ENCODE measurements at places on chromosomes 2 and 18.

GRCh38 chr2:133945089-133945488, 308.8 kb upstream of the MGAT5 start:
- DNase-seq = no peak

DNA sequence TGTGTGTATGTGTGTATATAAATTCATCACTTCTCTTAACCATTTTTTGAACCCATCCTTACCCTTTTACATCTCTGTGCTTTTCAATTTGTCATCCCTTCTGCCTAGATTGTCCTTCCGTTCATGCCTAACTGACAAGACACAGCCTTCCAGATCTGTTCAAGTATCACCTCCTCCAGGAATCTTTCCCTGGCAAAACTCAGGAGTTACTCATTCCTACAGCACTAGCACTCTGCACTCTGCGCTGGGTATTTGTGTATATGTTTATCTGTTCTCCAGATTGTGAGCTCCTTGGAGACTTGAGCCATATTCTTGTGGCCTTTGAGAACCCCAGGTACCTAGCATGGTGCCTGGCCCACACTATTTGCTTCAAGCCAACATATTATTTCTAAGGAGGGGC, 26.8 kb upstream of the ASXL2 start:
- no peak for DNase-seq

GRCh38 chr2:196242131-196242620, 70.8 kb upstream of the STK17B start:
- DNase-seq = peak; percentile 91

GRCh38 chr18:62018034-62018758, 125.4 kb upstream of the RNF152 start:
- no peak for DNase-seq

GRCh38 chr2:46273919-46274318, 23.3 kb upstream of the EPAS1 start:
- DNase-seq = no peak

GRCh38 chr2:71781695-71782228, 328.4 kb downstream of the DYSF start:
- DNase-seq = no peak

DNA sequence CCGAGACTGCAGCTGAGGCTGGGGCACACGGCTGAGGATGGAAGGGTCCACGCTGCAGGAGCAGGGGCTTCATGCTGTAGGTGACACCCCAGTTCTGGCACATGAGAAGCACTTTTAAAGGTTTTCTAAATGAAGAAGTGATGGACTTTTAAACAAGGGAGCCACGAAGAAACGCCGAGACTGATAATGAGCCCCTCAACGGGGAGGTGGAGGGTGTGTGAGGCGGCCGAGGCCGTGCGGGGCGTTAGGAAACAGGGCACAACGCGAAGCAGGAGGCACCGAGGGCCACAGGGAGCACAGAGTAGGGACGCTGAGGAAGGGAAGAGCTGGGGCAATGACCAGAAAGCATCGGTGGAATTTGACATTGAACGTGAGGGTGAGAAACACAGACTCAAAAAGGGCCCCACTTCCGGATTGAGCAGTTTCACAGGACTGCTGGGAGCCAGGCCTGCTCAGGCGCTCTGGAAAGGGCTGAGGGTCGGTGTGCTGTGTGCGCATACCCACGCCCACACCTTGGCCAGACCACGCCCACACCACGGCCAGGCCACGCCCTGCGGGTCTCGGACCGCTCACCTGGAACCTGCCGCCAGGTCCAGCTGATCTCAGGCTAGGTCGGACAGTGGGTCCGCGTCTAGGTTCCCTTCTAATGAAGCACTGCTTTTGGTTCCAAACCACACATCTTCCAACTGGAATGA, 115.7 kb downstream of the GYPC start:
- no peak for DNase-seq

DNA sequence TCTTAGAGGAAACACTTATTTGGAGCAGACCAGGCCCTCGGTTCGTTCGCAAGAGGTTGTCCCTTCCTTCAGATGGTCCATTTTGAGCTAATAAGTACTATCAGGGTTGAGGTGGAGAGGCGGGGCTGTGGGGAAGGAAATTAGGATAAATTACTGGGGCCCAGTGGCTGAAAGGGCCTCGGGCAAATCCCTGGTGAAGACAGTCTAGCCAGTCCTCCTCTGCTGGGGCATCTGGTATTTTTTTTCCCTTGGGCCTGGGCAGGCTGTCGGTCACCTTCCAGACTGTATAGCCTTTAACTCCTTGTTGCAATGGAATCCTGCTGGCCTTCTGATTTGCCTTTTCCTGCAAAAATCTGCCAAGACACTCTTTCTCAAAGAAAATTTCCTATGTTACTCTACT, 1.7 kb upstream of the MYO3B start:
- no peak for DNase-seq

DNA sequence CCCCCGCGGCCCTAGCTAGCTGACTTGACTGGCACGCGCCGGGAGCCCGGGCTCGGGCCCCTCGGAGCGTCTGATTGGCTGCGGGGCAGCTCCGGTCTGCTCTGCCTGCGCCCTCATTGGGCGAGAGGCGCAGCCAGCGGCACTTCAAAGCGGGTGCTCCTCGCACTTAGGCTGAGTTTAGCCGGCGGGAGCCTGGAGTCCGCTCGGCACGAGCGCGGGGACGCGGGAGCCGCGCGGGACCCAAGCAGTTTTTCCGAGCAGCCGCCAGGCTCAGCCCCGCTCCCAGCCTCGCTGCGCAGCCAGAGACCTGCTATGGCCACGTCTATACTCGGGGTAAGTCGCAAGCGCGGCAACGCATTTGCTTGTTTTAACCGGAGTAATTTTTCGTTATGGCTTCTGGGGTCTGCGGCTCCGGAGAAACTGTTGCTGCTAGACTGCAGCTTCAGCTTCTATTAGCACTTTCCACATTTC, at the start of gene SP9:
Gene SP9 (plus strand): TSS at position 174 of the 471 bp plus-strand sequence. CDS start 139 bp downstream, at position 313.
- no peak for DNase-seq

- peak; percentile 37 for DNase-seq
Observed at GRCh38 chr18:8609659-8610458, 622 bp downstream of the RAB12 start.

- no peak for DNase-seq
Observed at GRCh38 chr2:63189026-63189425, 138.4 kb downstream of the OTX1 start.

DNA sequence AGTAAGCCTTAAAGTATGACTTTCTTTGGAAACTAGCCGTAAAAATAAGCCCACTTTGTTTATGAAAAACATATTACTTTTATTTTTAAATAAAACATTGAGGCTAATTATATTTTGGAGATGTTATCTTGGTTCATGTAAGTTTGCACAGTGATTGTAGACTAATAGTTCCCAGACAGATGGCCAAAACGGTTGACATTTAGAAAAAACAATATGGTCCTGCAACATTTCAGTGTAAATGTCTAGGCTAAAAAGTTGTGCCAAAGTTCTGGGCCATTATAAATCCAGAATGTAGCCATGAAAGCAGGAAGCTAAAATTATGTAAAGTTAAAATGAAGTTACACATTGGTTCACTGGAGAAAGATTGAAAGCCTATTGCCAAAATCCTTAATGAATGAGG, 43.6 kb downstream of the SLC5A7 start:
- DNase-seq = no peak

DNA sequence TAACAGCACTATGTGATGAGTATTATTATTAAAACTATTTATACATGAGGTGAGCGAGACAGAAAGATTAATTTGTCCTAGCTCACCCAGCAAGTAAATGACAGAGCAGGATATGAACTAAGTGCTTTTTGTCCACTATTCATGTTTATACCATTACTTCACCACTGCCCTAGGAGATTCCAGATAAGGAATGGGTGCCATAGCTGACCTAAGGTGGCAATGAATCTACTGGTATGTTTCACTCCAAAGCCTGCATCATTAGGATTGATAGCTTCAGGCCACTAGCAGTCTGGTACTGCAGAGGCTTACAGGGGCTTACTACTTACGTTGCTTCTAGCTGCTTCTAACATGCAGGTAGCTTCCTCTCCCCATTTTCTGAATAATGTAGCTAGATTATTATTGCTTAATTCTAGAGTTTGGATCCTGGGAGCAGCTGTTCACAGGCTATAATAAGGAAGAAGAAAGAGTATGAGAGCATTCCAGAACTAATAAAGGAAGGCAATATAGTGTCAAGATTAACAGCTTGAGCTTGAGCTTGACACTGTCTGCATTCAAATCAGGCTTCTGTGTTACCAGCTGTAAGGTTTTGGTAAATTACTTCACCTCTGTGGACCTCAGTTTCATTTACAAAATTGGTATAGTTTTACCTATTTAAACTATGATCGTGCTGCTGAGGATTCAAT, 153.7 kb downstream of the GALNT3 start:
- no peak for DNase-seq

GRCh38 chr2:128371248-128371630, 52.6 kb upstream of the HS6ST1 start:
- DNase-seq = no peak

DNA sequence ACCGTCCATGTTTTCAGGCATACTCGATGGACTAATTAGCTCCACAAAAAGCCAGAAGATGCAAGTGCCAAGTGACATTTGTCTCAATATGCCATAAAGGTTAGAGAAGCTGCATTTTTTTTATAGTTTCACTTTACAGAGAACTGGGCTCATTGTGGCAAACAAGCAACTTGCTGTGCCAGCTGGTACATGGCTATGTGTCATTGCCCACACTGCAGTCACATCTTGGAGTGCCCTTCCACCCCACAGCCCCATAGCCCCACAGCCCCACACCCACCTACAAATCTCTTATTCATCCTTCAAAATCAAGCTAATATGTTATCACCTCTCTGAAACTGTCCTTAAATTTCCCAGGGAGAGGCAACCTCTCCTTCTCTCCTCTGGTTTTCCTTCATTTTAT, 451.9 kb downstream of the ARHGAP15 start:
- DNase-seq = no peak

GRCh38 chr2:154549869-154550268, 148.6 kb upstream of the KCNJ3 start:
- no peak for DNase-seq

Data from B cell (primary cell).